ENCODE measurements at places on chromosomes 2 and 18.

- DNase-seq: no peak
Observed at GRCh38 chr2:219533930-219534661, 9.5 kb downstream of the CHPF start.

- DNase-seq: no peak
Observed at GRCh38 chr18:41461114-41461513, 493.9 kb upstream of the PIK3C3 start.

DNA sequence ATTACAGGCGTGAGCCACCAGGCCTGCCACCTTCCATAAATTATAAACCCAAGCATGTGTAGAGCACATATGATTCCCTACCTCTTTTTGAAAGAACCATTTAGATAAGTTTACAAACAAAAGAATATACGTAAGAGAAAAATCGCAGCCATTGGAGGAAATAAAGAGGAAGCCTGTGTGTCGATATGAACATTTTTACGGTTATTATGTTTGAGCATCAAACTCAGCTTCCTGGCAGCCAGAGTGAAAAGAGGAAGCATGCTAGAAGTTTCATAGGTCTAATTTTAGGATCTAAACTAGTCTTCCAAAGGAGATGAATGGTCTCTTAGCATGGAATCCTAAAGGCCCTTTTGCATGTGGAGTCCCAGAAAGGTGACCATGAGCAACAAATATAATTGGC, 104.3 kb downstream of the PLB1 start:
- no peak for DNase-seq

- no peak for DNase-seq
Observed at GRCh38 chr18:56233595-56233994, 404.8 kb downstream of the TXNL1 start.

- no peak for DNase-seq
Observed at GRCh38 chr2:46095830-46096229, 201.4 kb upstream of the EPAS1 start.

- DNase-seq: no peak
Observed at GRCh38 chr2:180747728-180748127, 232.7 kb upstream of the UBE2E3 start.

- no peak for DNase-seq
Observed at GRCh38 chr2:158460632-158461297, 4.0 kb downstream of the PKP4 start.

DNA sequence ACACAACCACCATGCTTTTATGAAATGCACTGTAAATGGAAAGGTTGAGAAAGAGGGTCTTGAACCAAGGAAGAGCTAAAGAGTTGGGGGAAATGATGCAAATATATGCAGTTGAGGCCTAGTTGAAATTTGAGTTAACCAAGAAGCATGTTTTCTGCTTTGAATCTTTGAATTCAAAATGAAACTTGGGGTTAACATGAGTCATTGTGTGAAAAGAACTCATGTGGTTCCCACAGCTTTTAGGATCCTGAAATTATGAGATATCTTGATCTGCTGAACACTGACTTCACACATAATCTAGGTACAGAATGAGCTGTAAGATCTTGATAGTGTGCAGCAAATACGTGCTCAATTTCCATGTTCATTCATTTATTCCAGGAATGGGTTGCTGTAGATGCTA, 422.9 kb upstream of the TRIB2 start:
- no peak for DNase-seq

- DNase-seq: no peak
Observed at GRCh38 chr2:158486150-158486969, 29.6 kb downstream of the PKP4 start.

DNA sequence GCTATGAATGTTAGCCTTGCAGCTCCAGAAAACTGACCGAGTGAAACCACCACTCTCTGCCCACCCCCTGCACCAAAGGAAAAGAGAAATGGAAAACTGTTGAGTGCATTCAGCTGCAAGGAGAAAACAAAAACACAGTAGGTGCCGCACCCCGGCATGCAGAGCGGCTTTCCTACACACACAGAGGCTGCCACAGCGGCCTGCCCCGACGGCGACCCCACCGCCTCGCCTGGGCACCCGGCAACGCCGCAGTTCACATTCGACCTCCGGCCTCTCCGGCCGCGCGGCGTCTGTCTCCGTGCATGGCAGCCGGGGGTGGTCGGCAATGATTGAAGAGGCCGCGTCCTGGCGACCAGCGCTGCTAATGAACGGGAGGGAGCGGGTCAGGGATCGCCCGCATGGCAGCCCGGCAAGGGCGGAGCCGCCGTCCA, 417.1 kb upstream of the SALL3 start:
- no peak for DNase-seq

- no peak for DNase-seq
Observed at GRCh38 chr2:118942031-118942430, at the start of gene MARCO. MARCO (plus strand) TSS chr2:118942194; CDS start chr2:118942301, 107 bp downstream.

DNA sequence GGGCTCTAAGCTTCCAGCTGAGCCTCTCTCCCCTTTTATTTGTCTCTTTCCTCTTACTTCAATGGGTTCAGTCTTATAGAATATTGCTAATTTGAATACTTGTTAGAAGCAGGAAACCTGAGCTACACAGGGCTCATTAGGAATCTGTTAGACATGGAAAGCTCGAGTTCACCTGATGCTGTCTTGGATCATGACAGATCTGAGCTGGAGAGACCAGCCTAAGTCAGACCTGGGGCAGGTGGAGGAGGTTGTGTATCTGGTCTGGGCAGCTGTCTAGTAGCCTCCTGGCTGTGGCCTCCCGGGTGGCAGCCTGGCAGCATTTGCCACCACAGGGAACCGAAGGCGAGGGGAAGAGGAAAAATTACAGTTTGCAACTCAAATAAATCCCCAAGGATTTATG, 185.9 kb downstream of the ICOS start:
- no peak for DNase-seq

- DNase-seq: no peak
Observed at GRCh38 chr2:241912021-241912555, 42.6 kb downstream of the RTP5 start.

- no peak for DNase-seq
Observed at GRCh38 chr18:12803069-12803936, 80.7 kb downstream of the PTPN2 start.

DNA sequence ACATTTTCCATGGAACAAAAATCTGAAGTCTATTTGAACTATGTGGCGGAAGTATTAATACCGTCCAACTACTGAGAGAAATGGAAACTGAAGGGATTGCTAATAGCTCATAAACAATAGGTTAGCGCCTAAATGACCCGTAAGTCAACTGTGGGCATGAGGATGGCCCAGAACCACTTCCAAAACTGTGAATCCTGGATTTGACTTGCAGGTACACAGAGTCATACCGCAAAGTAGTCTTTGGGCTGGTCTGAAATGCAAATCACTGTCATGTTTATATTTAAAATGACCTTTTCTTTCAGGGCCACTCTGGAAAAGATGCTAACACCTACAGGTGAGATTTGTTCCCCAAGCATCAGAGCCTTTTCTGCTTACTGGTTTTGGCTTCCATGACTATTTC, 50.6 kb downstream of the STAT4 start:
- DNase-seq: no peak

GRCh38 chr18:79521416-79522205, 125.9 kb downstream of the NFATC1 start:
- DNase-seq: no peak

GRCh38 chr2:228799208-228799588, 471.9 kb downstream of the PID1 start:
- no peak for DNase-seq

DNA sequence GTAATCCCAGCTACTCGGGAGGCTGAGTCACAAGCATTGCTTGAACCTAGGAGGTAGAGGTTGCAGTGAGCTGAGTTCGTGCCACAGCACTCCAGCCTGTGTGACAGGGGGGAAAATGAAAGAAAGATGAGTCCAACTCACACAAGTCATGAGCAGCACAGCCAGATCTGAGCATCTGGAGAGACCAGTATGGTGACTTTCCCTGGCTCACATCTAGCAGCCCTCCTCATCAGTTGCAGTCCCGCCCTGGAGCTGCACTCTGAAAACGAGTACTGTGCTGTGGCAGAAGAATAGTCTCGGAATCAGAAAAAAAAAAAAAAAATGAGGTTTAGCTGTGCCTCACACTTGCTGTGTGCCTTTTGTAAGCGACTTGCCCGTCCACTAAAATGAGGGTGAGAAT, 74.4 kb upstream of the TRIB2 start:
- no peak for DNase-seq

DNA sequence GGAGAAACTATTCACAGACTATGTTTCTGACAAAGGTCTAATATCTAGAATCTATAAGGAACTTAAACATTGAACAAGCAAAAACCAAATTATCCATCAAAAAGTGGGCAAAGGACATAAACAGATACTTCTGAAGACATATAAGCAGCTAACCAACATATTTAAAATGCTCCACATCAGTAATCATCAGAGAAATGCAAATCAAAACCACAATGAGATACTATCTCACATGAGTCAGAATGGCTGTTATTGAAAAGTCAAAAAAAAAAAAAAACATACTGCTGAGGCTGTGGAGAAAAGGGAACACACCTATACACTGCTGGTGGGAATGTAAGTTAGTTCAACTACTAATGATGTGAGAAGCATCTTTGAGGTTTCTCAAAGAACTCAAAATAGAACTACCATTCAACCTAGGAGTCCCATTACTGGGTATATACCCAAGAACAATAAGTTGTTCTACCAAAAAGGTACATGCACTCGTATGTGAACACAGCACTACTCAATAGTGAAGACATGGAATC, 220.4 kb upstream of the TFPI start:
- no peak for DNase-seq

- DNase-seq: no peak
Observed at GRCh38 chr2:27316655-27317412, 6.1 kb downstream of the MPV17 start.

DNA sequence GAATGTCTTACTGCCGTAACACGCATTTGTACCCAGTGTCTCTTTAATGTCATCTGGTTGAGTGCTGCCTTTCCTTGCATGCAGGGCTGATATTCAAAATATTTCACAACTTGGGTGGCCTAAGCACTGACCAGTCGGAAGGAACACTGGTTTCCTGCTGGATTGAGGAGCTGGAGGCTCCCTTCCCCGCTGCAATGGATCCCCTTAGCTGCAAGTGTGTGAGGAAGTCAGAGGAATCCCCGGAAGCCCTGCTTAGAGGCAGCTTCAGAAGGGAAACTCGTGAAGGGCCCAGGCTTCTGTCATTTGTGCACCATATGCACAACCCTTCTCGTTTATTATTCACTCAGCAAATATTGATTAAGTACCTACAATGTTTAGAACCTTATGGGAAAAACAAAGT, 33.2 kb upstream of the SP3 start:
- no peak for DNase-seq

GRCh38 chr18:45357686-45358470, 257.4 kb upstream of the SLC14A2 start:
- DNase-seq: no peak

- DNase-seq: no peak
Observed at GRCh38 chr2:85865539-85866164, 23.1 kb downstream of the ST3GAL5 start.

DNA sequence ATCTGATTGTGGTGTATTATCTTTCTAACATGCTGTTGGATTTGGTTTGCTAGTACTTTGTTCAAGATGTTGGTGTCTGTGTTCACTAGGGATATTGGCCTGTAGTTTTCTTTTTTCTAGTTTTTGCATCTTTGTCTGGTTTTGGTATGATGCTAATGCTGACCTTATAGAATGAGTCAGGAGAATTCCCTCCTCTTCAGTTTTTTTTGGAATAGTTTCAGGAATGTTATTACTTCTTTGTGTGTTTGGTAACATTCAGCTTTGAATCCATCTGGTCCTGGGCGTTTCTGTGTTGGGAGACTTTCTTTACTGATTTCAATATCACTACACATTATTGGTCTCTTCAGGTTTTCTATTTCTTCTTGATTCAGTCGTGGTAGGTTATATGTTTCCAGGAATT, 124.2 kb upstream of the EPB41L5 start:
- DNase-seq: no peak

- peak; percentile 34 for DNase-seq
Observed at GRCh38 chr2:100381240-100381639, 36.2 kb downstream of the CHST10 start.

GRCh38 chr2:234548695-234549420, 52.0 kb upstream of the ARL4C start:
- no peak for DNase-seq

DNA sequence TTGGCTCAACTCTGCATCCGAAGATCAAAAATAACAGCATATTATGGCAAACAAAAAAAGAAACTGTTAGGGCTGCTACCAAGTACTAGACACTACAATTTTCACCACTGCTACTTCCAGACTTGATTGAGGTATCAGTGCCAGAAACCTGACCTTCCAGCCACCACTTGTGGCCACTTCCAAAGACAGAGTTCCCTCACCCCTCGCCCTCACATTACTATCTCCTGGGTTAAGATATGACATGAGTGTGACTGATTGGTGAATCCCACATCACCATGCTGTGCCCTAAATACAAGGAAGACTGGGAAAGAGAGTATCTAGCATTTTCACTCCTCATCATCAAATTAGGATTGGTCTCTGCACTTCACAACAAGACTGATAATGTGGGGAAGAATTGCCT, 296.1 kb upstream of the NT5C1B start:
- no peak for DNase-seq

- DNase-seq: no peak
Observed at GRCh38 chr2:216044883-216045486, 31.6 kb upstream of the MREG start.

GRCh38 chr2:231369580-231370428, 25.7 kb upstream of the B3GNT7 start:
- DNase-seq: no peak

GRCh38 chr2:9256570-9257043, 50.0 kb downstream of the ASAP2 start:
- DNase-seq: no peak

- DNase-seq: no peak
Observed at GRCh38 chr2:99812426-99812825, 322.6 kb upstream of the REV1 start.

GRCh38 chr2:210250622-210251021, 25.4 kb upstream of the ACADL start:
- no peak for DNase-seq

- no peak for DNase-seq
Observed at GRCh38 chr18:75782204-75782603, 354.7 kb upstream of the SMIM21 start.

GRCh38 chr2:6723865-6724604, 141.7 kb downstream of the CMPK2 start:
- DNase-seq: no peak

- DNase-seq: no peak
Observed at GRCh38 chr18:54555996-54556395, 35.0 kb upstream of the DYNAP start.

- no peak for DNase-seq
Observed at GRCh38 chr2:233352141-233352842, 2.0 kb upstream of the DGKD start.

- DNase-seq: no peak
Observed at GRCh38 chr2:207254591-207255464, 89.1 kb upstream of the KLF7 start.

DNA sequence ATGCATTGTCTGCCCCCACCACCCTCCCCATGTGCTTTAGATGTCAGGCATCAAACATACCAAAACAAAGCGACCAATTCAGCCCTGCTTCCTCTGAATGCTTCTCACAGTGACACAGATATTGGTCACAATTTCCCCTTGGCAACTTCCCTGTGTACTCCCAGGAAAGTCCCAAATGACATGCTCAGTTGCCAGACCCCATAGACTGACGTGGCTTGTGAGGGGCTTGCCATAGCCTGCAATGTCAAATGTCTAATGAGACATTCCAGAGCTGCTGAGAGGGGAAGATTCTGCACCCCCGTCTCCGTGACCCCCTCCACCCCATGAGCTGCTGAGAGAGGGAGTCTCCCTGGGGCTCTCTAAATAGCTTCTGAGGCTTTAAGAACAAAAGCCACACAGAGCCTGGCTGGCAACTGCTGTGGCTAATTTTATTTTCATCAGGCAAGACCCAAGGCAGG, 47.3 kb downstream of the RFTN2 start:
- no peak for DNase-seq

GRCh38 chr18:23718243-23718720, 29.0 kb downstream of the LAMA3 start:
- no peak for DNase-seq

All from stimulated activated CD4-positive, alpha-beta T cell treated with anti-CD3 and anti-CD28 coated beads, Interleukin-1b, Interleukin-23, amount 100 ng/mL, for 1 hour (primary cell).